Uterine smooth muscle cell (primary cell): ENCODE measurements at places on chromosomes 2 and 18. TPM values are rescaled to one million over a fixed set of nuclear protein-coding genes. Genes with fewer than 3 reads are reported as not detected.

IL1RL2 gene
- 1.4 and 1.7 TPM in 2 replicates for total RNA-seq

EPB41L3 gene
- total RNA-seq: 8.7 and 16.6 TPM in 2 replicates

GNLY gene
- total RNA-seq: under 0.01 TPM in 1 of 2 replicates, not detected in the other

CTAGE1 gene
- total RNA-seq: not detected in 2 replicates

TNFAIP6 gene
- total RNA-seq: 67.4 and 190 TPM in 2 replicates

CCDC85A gene
- total RNA-seq: 2.4 and 4.6 TPM in 2 replicates

EVX2 gene
- under 0.01 and 0.11 TPM in 2 replicates for total RNA-seq
